Stimulated activated CD4-positive, alpha-beta T cell treated with anti-CD3 and anti-CD28 coated beads, Interleukin-1b, Interleukin-23, amount 100 ng/mL, for 4 hours (primary cell): ENCODE measurements at places on chromosomes 5 and 9.

- no peak for DNase-seq
Observed at GRCh38 chr9:90999425-91000397, 198.1 kb downstream of the SYK start.

GRCh38 chr5:58450018-58450417, 9.9 kb downstream of the PLK2 start:
- no peak for DNase-seq

DNA sequence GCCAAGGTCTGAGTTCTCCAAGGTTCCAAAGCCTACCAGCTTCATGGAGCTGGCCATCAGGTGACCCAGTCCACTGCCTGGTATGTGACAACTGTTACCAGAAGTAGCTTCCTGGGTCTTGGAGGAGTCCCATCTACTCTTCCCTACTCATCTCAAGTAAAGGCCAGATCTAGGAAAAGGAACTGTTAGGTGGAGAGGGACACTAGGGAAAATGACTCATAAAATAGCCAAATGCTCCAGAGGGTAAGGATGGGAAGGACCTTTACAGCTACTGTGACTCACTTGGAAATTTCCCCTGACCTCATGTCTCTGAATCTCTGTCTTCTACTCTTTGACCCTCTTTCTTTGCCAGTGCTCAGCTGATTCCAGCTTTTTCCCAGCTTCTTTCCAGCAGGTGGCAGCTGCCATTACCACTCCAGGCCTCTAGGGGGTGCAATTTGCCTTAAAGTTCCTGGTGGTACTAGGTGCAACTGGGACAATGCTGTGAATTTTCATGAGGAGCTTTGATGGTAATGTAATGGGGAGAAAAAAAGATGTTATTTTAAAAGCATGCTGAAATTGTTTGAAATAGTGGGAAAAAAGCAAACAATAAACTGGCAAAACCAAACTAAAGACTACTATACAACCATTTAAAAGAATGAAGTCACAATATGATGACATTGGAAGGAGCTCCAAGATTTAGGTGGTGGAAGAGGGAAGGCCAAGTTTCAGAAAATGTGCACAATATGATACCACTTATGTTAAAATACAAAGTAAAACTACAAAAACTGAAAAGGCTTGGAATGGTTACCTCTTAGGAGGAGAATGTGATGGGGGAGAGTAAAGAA, 27.1 kb upstream of the MYORG start:
- DNase-seq = peak; percentile 39

GRCh38 chr5:143879646-143880045, 67.7 kb downstream of the HMHB1 start:
- DNase-seq = no peak

GRCh38 chr5:180596668-180597231, 5.5 kb upstream of the SCGB3A1 start:
- DNase-seq = no peak
